ENCODE measurements at places on chromosomes 3 and 15.

GRCh38 chr3:73667889-73668288 is 43.1 kb upstream of the PDZRN3 start:
- no peak for DNase-seq

- DNase-seq, result no peak
These were observed 275.0 kb upstream of the LYSMD4 start for GRCh38 chr15:100008258-100008657.

DNA sequence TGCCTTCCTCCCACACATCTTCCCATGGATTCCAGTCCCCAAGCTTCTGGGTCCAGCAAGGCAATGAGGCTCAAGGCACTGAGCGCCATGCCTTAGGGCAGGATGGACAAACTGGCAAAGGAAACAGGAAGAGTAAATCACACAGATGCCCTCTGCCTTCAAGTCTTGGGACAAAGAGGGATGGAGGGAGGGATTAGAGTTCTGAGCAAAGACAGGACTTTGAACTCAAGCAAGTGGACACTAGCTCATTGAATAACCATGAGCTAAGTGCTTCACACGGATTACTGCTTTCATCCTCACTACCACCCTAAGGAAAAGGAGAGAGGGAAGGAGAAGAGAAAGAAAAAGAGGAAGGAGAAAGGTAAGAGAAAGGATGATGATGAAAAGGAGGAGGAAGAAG is 7.6 kb upstream of the THBS1 start:
- DNase-seq, result no peak

DNA sequence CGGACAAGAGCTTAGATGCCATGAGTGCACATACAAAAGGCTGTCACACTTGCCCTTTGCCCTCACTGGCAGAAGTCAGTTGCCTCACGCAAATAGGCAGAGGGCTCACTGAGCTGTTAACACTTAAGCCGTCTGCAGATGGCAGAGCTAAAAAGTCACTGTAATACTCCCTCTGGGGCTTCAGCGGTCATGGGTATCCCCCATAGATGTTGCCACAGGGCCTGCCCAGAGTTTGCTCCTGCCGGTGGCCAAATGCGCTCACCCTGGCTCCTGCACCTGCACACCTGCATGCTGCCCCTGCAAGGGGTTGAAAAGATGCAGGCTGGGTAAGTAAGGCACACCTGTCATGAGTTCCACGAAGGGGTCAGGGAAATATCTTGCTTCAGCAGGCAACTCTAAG is 741.5 kb downstream of the EDEM1 start:
- no peak for DNase-seq

DNA sequence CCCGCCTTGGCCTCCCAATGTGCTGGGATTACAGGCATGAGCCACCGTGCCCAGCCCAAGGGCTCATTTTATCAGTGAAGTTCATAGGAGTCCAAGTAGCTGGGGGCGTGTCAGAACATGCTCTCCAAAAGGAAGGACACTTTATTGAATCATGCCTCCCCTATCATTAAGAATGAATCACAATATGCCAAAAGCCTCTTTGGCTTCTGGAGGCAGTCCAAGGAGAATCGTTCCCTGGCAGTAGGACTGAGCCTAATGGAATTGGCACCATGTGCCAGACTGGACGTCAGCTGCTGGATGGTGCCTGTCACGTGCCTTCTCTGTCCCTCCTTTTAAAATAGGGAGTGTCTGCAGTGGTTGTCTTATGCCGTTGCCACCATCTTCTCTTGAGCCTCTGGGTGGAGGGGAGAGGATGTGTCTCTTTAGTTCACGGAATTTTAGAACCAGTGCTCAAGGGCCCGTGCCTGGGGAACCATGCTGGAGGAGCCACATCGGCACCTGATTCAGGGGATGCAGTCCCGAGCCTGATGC is 234.7 kb upstream of the LYSMD4 start:
- DNase-seq, result no peak

GRCh38 chr3:126450219-126450618 is 25.5 kb downstream of the ZXDC start:
- DNase-seq, result no peak

DNA sequence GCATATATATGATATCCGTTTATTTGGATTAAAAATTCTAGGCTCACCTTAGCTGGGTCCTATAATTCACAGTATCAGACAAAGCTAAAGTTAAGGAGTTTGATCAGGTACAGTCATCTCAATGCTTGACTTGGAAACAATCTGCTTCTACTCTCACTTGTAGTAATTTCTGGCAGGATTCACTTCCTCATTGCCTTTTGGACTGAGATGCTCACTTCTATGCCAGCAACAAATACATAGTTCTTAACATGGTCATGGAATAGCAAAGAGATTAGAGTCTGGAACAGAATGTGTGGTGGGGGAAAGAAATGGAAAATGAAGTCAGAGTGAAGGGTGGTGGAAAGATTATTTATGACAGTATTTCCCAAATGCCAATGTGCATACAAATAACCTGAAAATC is 693.6 kb downstream of the CADM2 start:
- DNase-seq, result no peak

DNA sequence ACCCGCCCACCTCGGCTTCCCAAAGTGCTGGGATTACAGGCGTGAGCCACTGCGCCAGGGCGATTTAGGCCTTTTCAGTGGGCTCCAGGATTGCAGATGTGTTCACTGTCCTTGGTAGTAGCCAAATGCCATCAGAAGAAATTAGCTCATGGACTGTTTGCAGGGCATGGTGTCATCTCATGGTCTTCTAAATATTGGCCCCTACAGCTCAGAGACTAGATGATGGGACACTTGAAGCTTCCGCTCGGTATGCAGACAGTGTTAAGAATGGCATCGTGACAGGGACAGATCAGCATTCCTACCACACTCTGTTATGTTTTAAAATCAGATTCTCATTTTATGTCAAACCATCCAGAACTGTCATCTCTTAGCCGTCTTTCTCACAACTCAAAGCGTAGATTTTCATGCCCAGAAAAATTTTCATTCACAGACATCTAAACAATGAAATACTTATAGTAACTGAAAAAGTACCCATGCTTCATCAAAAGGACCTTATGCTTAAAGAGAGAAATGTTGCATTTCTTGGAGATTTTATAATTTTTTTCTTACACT is 24.9 kb downstream of the SLCO3A1 start:
- no peak for DNase-seq

DNA sequence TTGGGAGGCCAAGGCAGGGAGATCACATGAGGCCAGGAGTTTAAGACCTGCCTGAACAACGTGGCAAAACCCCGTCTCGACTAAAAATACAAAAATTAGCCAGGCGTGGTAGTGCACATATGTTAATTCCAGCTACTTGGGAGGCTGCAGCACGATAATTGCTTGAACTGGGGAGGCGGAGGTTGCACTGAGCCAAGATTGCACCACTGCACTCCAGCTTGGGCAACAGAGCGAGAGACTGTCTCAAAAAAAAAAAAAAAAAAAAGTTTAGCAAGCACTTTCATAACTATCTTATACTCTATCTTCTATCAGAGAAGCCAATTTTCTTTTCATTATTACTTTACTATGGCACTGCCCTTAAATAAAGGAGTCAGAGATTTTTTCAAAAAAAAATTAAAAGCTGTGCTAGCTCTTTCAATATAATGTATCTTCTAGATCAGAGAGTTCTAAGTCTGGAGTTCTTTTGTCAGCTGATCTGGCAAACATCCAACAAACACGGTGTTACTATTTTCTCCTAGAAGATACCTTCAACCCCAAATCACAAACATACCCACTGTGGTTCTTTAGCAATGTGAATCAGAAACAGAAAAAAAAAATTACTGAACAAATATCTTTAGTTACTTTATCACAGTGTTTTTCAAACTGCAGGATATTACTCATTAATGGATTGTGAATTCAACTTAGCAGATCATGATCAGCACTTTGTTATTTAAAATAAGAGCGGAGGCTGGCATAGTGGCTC is 3.0 kb downstream of the ZNF770 start:
- no peak for DNase-seq

DNA sequence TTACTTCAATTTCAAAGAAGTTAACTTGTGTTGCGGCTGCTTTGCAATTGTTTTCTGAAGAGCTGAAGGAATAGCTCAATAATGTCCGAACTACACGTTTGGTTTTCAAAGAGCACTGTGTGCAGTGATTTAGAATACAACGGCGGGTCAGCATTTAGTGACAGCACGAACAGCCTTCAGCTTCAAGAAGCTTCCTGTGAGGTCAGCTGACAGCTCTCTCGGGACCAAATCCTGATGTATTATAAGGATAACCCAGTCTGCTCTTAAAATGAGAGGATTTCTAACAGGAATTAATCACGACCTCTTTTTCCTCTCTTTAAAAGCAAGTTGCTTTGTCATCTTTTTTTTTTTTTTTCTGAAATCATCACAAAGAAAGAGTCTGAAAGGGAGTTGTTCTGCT is 97.9 kb upstream of the UNC13C start:
- no peak for DNase-seq

DNA sequence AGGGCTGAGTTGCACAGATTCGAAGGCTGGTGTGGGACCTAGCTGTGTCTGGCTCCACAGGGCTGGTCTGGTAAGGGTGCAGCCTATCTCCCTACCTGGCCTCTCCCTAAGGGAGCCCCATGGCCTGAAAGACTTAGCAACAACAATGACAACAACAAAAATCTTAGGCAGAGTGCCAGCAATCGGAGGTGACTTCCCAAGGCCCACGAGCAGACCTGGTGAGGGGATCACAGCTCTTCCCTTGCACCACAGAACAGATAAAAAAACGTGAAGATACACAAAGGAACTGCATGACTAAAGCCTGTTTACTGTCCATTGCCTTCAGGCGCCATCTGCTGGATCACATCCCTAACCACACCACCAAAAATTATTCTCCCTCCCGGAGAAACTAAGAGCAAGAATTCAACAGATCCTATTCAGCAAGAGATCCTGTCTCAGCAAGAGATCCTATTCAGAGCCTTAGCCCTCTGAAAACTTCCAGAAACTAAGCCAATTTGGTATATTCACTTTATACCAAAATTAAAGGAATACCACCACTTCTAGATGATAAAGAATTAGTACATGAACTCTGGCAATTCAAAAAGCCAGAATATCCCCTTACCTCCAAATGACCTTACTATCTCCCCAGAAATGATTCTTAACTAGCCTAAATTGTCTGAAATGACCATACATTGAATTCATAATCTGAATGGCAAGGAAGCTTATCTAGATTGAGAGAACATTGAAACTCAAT is 24.1 kb upstream of the OR5K4 start:
- DNase-seq, result peak; percentile 21

GRCh38 chr15:34851751-34852150 is 56.4 kb upstream of the ACTC1 start:
- DNase-seq, result no peak

DNA sequence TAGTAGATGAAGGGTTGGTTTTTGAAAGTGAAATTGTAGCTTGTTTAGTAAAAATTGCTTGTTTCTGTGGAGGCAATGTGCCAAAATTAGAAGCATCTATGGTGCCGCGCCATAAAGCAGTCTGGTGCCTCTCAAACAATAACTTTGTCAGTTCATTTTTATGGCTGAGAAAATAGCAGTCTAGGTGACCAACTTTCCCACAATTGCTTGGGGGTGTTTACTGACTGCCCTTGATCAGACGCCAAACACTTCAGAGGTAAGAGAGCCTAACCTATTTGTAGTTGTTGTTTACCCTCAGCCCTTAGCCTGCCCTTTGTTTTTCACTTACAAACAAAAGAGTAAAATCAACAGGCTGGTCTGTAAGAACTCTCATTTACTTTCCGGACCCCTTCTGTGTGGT is 174.5 kb downstream of the FNDC3B start:
- DNase-seq, result no peak

DNA sequence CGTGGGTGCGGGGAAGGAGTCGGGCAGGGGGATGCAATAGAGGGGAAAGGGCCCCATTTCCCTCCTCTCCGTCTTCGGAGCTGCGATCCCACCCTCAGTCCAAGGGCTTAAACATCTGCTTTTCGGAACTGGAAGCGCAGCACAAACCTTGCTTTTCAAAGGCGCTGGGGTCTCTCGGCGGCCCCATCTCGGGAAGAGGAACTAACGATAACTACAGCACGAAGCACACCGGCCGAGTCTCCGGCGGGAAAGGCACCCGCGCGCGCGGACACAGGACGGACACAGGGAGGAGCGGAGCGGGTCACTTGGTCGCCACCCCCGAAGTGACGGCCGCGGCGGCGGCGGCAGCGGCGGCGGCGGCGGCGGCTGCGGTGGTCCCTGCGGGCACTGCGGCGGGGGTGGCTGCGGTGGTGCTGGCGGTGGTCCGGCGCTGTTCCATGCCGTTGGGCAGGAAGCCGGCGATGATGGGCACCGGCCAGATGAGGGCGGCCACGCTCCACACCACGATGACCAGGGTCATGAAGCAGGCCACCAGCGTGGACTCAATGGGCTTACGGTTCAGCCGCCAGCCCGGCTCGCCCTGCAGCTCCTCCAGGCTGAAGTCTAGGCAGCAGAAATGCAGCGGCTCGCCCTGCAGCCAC is 1.1 kb downstream of the TMEM158 start:
- no peak for DNase-seq

- no peak for DNase-seq
These were observed 44.4 kb upstream of the SACM1L start for GRCh38 chr3:45644791-45645201.

GRCh38 chr15:74978503-74978902 is 16.9 kb upstream of the SCAMP5 start:
- no peak for DNase-seq

DNA sequence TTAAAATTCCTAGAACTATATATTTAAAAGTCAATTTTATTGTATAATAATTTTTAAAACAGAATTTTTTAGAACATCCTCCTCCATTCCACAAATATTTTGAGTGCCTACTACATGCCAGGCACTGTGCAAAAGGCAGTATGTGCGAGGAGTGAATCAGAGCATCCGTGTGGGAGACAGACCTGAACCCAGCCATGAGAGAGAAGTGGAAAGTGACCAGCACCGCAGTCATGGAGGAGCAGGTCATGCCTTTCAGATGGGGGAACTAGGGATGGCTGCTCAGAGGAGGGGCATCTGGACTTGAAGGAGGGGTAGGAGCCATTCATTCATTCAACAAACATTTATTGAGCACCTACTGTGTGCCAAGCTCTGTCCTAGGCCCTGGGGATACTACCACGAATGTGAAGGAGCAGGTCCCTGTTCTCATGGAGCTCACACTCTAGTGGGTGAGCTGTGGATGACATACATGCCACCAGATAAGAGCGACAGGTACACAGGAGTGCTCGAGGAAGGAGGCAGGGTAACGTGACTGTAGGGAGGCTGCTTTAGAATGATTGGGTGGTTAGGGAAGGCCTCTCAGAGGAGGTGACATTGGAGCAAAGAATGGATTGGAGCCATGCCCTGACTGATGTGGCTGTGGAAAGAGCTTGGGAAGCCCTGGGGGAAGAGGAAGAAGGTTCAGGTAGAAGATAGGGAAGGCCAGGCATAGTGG is 3.1 kb upstream of the CHRNA3 start:
- DNase-seq, result no peak

DNA sequence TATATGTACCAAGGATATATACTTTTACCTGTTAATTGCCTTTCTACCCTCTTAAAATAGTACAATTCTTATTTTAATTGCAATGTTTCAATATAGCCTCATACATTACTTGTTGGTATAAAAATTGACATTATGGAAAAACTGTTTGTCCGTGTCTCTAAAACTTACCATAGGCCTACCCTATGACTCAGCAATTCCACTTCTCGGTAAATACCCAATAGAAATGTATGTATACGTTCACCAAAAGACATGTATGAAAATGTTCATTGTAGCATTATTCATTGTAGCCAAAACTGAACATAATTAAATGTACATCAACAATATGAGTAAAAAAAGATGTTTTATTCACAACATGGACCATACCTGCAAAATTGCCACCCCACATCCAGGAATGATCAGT is 679.2 kb upstream of the UBE2E2 start:
- DNase-seq, result no peak

- DNase-seq, result no peak
These were observed 36.3 kb downstream of the DUT start for GRCh38 chr15:48367483-48367882.
